Jurkat, Clone E6-1 (cell line): ENCODE measurements at places on chromosomes 12 and 14.

- DNase-seq: no peak
These were observed 68.1 kb downstream of the COX16 start for GRCh38 chr14:70291396-70291795.

DNA sequence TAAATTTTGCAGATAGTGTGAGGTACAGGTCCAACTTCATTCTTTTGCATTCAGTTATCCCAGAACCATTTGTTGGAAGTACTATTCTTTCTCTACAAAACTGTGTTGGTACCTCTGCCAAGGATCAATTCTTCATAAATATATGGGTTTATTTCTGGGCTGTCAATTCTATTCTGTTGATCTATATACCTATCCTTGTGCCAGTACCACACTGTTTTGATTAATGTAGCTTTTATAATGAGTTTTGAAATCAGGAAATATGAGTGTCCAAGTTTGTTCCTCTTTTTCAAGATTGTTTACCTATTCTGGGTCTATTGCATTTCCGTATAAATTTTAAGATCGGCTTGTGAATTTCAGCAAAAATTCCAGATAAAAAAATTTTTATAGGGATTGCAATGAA lies 48.1 kb downstream of the RERG start:
- DNase-seq: no peak

DNA sequence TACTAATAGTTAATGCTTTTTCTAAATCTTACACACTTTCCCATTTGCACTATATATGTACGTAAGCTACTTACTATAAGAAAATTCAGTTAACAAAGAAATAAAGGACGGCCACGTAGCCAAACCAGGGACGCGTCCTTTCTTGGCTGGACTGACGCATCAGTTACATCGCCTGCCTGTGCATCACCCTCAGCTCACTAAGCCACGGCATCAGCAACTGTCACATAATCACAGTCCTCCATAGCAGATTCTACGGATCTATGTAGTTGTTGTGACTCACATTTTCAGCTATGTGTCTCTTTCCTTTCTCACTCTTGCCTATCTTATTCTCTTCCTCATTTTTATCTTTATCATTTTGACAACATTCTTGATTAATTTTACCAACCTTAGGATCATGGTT lies 38.1 kb upstream of the C12orf50 start:
- no peak for DNase-seq

GRCh38 chr12:91630083-91630482 lies 447.5 kb upstream of the DCN start:
- no peak for DNase-seq

DNA sequence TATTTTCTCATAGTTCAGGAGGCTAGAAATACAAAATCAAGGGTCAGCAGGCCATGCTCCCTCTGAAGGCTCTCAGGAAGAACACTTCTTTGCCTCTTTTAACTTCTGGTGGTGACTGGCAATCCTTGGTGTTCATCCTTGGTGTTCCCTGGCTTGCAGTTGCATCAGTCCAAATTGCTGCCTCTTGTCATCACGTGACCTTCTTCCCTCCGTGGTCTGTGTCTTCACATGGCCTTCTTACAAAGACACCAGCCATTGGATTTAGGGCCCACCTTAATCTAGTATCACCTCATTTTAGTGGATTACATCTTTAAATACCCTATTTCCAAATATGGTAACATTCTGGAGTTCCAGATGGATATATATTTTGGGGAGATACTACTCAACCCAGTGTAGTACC lies 7.5 kb upstream of the LRRC9 start:
- DNase-seq: no peak

GRCh38 chr14:33515899-33516298 lies 435.0 kb downstream of the EGLN3 start:
- no peak for DNase-seq

GRCh38 chr12:107493666-107494065 lies 191.9 kb upstream of the PWP1 start:
- no peak for DNase-seq

DNA sequence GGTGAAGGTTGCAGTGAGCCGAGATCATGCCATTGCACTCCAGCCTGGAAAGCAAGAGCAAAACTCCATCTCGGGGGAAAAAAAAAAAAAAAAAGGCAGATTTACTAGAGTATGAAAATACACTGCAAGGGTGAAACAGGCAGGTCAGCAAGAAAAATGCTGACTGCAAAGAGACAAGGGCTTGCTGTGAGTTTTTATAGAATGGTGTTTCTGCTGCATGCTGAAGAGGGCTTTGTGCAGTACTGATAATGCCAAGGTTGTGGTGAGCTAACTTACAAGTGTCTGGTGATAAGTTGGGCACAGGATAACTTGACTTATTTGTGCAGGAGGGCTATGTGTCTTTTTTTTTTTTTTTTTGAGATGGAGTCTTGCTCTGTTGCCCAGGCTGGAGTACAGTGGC lies 25.9 kb upstream of the SRP54 start:
- no peak for DNase-seq

DNA sequence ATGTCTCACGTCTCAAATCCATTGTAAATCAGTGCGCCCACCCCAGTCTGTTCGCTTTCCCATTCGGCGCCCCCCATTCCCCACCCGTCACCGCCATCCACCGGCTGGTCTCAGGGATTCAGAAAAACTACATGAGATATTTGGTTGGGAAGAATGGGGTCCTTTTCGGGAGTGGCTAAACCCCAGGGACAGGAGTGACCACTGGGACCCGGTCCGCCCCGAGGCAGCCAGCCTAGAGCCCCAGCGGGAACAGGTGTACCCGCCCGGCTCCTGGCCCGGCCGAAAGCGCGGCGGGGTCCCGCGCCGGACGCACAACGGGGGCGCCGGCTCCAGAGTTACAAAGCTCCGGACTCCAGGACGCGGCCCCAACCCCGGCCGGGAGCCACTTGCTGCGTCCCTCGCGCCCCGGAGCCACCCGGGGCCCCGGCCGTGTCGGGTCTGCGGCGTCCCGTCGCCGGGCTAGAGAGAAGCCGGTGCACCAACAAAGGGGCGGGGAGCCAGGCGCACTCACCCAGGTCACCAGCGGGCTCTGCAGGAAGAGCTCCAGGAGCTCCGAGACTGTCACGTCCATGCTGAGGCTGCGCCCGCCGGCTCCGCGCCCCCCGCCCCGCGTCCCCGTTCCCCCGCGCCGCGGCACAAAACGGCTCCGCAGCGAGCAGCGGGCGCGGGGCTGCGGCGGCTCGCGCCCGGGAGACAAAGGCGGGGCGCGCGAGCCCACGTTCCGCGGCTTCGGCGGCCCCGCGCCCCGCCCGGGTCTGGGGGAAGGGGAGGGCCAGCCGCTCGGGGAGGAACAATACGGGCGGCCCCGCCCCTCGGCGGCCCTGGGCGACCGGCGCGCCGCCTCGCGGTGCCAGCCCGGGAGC lies at the start of gene CCDC88C:
CCDC88C (minus strand) TSS at position 701 of the 863 bp plus-strand sequence; CDS start at position 571, 130 bp downstream.
- peak; percentile 60 for DNase-seq

DNA sequence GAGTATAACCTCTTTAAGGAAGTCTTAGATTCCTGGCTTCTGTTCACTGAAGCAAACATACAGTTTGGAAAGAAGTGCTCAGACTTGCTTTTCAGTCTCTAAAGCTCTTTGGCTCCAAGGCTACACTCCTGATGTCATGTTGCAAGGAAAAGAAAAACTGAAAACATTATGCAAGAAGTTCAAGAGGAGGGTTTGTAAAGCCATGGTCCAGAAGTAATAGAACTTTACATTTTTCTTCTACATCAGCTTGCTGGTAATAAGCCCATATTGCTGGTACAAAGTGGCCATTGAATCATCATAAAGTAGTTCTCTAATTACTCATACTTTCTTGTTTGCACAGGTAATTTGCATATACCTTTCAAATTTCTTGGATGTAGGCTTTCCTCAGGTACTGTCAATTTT lies 83.6 kb downstream of the BBS10 start:
- no peak for DNase-seq

DNA sequence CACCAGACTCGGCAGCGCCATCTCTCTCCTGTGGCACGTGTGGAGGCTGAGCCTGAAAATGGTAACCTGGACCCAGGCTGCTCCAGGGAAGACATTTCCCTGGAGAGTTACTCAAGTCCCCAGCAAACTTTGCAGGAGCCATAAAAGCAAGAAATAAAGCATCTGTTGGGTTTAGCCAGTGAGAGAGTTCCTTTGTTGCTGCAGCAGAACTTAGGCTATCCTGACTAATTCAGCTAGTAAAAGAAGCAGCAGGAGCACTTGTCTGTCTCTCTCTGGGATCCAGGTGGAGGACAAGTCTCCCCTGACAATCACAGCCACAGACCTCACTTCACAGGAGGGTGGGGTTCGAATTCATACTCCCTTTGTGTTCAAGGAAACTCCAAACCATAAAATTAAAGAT lies 79.2 kb upstream of the DIO3 start:
- DNase-seq: no peak

- no peak for DNase-seq
These were observed 2.5 kb upstream of the SALL2 start for GRCh38 chr14:21528381-21529348.

DNA sequence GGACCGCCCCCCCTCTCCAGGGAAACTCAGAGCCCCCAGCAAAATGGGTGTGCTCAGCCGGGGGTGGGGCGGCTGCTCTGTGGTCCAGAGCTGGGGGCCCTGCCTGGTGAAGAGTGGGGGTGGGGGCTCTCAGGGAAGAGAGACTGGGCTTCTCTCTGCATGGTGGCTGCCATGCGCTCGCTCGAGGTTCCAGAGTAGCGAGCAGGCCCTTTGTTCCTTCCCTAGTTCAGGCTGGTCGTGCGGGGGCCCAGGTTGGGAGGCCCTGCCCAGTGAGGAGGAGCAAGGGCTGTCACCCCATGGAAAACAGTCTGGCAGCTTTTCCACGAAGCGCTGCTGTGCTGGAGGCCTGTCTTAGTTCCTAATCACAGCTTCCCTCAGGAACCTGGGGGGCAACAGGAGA lies 134.6 kb downstream of the AEBP2 start:
- DNase-seq: no peak

- no peak for DNase-seq
These were observed 27.4 kb downstream of the ABCC9 start for GRCh38 chr12:21913823-21914222.

- no peak for DNase-seq
These were observed 150.8 kb downstream of the HELB start for GRCh38 chr12:66453120-66453519.

GRCh38 chr12:76096079-76096646 lies 11.7 kb upstream of the NAP1L1 start:
- DNase-seq: no peak

DNA sequence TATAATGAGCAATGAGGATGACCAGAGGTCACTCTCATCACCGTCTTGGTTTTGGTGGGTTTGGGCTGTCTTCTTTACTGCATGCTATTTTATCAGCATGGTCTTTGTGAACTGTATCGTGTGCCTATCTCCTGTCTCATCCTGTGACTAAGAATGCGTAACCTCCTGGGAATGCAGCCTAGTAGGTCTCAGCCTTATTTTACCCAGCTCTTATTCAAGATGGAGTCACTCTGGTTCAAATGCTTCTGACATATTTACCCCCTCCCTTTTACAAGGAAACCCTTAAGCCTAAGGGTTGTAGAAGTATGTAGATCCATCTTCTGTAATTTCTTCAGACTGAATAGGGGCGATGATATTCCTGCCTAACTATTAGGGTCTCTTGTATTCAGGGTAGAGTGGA lies 8.4 kb downstream of the IFI27L1 start:
- DNase-seq: no peak

GRCh38 chr14:54564868-54565784 lies 1.8 kb upstream of the SAMD4A start:
- no peak for DNase-seq

- no peak for DNase-seq
These were observed 287.3 kb downstream of the NAV3 start for GRCh38 chr12:78118036-78118435.

GRCh38 chr12:109331301-109331952 lies 16.3 kb upstream of the MYO1H start:
- no peak for DNase-seq

DNA sequence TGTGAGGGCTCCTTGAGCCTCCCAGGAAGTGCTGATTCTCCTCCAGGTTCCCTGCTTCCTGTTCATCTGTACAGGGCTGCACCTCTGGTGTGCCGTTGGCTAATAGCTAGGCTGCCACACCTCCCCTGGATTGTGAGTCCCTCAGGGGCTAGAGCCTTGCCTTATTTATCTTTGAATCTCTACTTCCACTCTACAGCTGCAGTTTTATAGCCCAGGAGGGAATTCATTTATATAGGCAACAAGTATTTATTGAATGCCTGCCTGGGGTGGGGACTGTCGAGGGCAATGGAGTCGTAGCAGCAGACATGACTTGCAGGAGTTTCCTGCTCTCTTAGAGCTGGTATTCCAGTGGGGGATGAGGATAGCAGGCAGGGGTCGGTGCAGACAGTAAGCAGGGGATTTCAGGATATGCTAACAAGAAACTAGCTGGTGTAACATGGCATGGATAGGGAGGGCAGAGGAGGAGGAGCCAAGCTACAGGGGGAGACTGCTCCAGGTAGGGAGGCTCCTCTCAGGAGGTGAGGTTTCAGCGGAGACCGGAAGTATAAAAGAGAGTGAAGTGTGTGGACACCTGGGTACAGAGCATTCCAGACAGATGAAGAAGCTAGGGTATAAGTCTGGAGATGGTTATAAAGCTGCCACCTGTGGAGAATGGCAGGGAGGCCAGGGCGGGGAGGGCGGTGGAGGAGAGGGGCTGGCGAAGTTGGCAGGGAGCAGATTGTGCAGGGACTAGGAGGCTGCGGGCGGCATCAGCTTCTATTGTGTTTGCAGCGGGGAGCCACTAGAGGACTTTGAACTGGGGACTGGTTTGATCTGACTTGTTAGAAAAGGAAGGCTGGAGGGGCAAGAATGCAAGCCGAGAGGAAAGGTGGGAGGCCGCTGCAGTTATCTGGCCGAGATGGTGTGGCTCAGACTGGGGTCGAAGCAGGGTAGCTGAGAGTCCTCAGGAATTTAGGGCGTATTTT lies 17.2 kb downstream of the USP30 start:
- DNase-seq: no peak

- no peak for DNase-seq
These were observed 624.4 kb downstream of the KCNH5 start for GRCh38 chr14:62420847-62421246.

- DNase-seq: no peak
These were observed 410.3 kb upstream of the TBX3 start for GRCh38 chr12:115094163-115094816.

- no peak for DNase-seq
These were observed 1.5 kb downstream of the SCFD1 start for GRCh38 chr14:30623412-30624131.

- DNase-seq: no peak
These were observed 75.5 kb upstream of the OTX2 start for GRCh38 chr14:56885825-56886224.

DNA sequence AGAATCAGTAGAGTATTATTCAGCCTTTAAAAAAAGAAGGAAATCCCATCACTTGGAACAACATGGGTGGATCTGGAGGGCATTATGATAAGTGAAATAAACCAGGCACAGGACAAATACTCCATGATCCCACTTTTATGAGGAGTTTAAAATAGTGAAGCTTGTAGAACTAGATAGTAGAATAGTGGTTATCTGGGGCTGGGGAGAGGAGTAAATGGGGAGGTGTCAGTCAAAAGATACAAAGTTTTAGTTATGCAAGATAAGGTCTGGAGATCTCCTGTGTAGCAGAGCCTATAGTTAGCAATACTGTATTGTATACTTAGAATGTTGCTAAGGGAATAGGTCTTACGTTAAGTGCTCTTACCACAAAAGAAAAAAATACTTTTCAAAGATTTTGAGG lies 64.9 kb downstream of the RIC8B start:
- DNase-seq: no peak

GRCh38 chr12:101713059-101713682 lies 15.7 kb downstream of the CHPT1 start:
- DNase-seq: no peak

- no peak for DNase-seq
These were observed 207.2 kb upstream of the TMTC1 start for GRCh38 chr12:29990971-29991370.

GRCh38 chr12:15613981-15614380 lies 175.2 kb downstream of the EPS8 start:
- DNase-seq: no peak
